Natural killer cell treated with Interleukin-12 subunit alpha and Interleukin-12 subunit beta and Interleukin-15 and Interleukin-18, amount 100 ng/mL, for 72 hours (primary cell): ENCODE measurements at places on chromosomes 7 and 10. TPM values are rescaled to one million over a fixed set of nuclear protein-coding genes. Genes with fewer than 3 reads are reported as not detected.

- H3K4me3 ChIP-seq: peak within 1 kb of the TSS; percentile 85
- H3K36me3 ChIP-seq: no peaks in the 10 kb centered on the region
- peaks cover 28% of the 10 kb centered on the region for H3K27me3 ChIP-seq
- H3K27ac ChIP-seq: peak within 1 kb of the TSS; percentile 18
- peaks cover 23% of the 10 kb centered on the region for H3K4me1 ChIP-seq
- no peak for DNase-seq
These were observed at the start of gene EPDR1 for GRCh38 chr7:37920305-37920848. TSS of gene EPDR1 (plus strand) at chr7:37920640. CDS start at chr7:37920940, 300 bp downstream.

GRCh38 chr10:117518246-117518645 is 24.3 kb upstream of the EMX2 start:
- DNase-seq: no peak
- H3K4me1 ChIP-seq: no peaks in the 10 kb centered on the region
- H3K36me3 ChIP-seq: no peaks in the 10 kb centered on the region
- H3K27ac ChIP-seq: no peak overlapping the region
- peaks cover 58% of the 10 kb centered on the region for H3K27me3 ChIP-seq

The CHRM2 gene
- not detected for total RNA-seq

DNA sequence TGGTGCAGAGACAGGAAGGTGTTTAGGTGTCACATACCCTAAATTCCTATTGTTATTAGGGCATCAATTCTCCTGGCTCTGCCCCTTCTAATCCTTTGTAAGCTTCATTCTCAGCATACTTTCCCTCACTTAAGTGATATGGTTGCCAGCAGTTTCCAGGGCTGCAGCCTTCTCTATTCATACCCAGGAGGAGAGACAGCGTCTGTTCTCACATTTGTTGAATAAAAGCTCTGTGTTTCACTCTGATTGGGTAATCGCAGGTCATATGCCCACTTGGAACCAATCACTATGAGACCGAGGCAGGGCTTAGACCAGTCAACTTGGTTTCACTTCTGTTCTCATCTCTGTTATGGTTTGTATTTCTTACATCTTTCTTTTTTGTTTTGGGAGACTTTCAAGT is 109.6 kb upstream of the MTPN start:
- no peak for DNase-seq
- H3K36me3 ChIP-seq: no peaks in the 10 kb centered on the region
- peak overlapping the region; percentile 45 for H3K27ac ChIP-seq
- H3K27me3 ChIP-seq: no peaks in the 10 kb centered on the region

The DENND2A gene
- not detected for total RNA-seq

The LBX1 gene
- total RNA-seq: not detected

DNA sequence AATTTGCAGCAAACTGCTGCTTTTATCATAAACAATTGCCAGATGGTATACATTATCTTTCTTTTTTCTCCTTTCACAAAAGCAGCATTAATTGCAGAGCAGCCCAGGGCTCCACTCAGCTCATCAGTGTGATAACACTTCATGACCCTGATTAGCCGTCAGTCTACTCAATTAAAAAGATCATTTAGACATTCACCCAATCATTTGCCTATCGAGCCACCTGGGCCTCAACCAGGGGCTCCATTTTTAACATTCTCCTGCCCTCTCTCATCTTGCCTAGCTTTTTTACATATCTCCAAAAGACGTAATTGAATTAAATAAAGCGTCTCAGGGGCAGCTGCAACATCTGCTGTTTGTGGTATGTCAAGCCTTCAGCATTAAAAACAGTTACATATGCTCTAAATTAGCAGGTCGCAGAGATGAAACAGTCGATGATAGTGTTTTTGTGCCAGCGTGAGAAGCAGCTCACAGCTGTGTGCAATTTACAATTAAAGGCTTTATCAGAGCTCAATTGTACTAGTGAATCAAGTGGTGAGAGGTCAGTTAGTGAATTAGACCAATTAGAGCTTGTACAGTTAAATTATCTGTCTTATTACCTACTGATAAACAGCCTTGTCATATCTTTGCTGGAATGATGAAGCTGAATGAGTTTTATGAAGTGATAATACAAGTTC is 522.5 kb downstream of the ETV1 start:
- DNase-seq: no peak
- no peaks in the 10 kb centered on the region for H3K4me1 ChIP-seq
- H3K36me3 ChIP-seq: no peaks in the 10 kb centered on the region
- H3K27ac ChIP-seq: no peak overlapping the region
- H3K4me3 ChIP-seq: no peak overlapping the region

- H3K4me3 ChIP-seq: no peak overlapping the region
- H3K4me1 ChIP-seq: no peaks in the 10 kb centered on the region
- DNase-seq: no peak
- no peaks in the 10 kb centered on the region for H3K36me3 ChIP-seq
These were observed 49.5 kb upstream of the PHYHIPL start for GRCh38 chr10:59126991-59127390.

DNA sequence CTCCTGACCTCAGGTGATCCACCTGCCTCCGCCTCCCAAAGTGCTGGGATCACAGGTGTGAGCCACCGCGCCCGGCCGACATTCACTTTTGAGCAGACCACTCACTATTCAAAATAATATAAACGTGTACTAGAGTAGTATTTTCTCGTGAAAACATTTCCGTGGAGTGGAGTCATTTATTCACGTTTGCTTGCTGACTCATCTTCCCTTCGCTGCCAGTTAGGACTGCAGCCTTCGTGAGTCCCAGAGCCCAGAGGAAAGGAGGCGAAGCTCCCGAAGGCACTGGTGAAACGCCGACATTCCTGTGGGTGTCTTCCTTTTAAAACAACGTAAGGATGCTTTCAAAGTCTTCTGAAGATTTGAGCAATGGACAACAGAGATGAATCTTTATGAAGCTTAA is 10.9 kb upstream of the INPP5A start:
- no peak overlapping the region for H3K4me3 ChIP-seq
- peaks cover 19% of the 10 kb centered on the region for H3K27me3 ChIP-seq
- peaks cover 4% of the 10 kb centered on the region for H3K36me3 ChIP-seq
- H3K27ac ChIP-seq: no peak overlapping the region
- H3K4me1 ChIP-seq: no peaks in the 10 kb centered on the region

DNA sequence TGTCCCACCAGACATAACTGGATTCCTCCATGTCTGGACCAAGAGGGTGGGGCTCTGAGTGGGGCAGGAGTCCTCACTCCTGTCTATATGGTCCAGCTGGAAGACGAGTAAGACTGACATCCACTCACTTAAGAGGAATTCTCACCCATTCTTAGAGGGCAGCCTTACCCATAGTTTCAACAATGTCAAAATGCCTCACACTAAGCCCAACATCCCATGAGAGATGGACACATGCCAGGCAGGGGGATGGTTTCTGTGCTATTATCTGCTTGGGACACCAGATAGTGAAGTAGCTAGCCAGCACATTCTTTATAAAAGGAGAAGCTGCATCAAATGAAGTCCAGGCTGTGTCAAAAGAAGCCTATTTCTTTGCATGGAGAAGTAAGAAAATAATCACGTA is 4.7 kb upstream of the LANCL2 start:
- no peaks in the 10 kb centered on the region for H3K36me3 ChIP-seq
- H3K27me3 ChIP-seq: peaks cover 31% of the 10 kb centered on the region
- H3K27ac ChIP-seq: no peak overlapping the region
- H3K4me3 ChIP-seq: no peak overlapping the region
- H3K4me1 ChIP-seq: peaks cover 7% of the 10 kb centered on the region

DNA sequence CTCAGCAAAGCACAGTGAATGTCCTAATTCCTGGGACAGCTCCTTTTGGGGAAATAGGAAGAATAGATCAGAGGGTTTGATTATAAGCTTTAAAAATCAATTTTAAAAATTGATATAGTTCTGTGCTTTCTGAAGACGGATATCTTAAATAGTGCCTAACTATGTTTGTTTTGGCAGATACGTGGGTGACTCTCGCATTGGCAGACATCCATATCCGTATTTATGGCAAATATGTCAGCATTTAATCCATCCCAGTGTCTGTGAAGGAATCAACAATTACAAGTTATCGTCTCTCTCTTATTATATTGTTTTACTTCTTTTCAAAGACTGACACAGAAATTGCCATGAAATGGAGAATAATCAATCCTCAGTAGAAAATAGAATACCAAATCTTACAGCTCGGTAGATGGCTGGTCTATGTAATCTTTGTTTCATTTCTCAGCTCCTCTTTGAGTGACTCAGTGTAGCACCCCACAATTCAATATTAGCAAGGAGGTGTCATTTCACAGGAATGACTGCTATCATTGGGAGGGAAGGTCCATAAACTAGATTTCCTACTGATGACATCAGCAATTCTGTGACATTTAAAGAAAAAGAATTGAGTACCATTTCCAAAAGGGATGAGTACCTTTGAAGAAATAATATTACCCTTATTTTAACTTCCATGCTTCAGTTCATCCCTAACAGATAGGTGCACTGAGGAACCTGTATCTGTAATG is 186.4 kb upstream of the NFE2L3 start:
- H3K4me3 ChIP-seq: no peak overlapping the region
- no peaks in the 10 kb centered on the region for H3K36me3 ChIP-seq
- peaks cover 19% of the 10 kb centered on the region for H3K4me1 ChIP-seq
- H3K27me3 ChIP-seq: peaks cover 55% of the 10 kb centered on the region

The SPDYE2B gene
- not detected for total RNA-seq

DNA sequence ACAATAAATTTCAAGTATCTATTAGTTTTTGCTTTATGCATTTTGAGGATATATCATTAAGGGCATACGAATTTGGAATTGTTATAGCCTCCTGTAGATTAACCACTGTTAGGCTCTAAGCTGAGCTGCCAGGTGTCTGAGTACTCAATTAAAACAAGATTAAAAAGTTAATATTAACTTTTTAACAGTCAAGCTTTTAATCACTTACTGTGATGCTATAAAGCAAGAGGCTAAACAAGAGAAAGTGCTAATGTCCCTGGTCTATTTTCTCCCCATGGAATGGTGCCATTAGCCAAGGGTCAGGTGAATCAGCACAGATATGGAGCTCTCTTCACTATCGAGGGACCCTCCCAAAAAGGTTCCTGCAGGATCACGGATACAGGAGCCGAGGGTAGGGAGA is 9.7 kb downstream of the GSAP start:
- H3K4me1 ChIP-seq: peaks cover 30% of the 10 kb centered on the region
- no peak for DNase-seq
- H3K27ac ChIP-seq: no peak overlapping the region
- no peaks in the 10 kb centered on the region for H3K27me3 ChIP-seq

- H3K27me3 ChIP-seq: no peaks in the 10 kb centered on the region
- no peaks in the 10 kb centered on the region for H3K36me3 ChIP-seq
- H3K4me1 ChIP-seq: peaks cover 11% of the 10 kb centered on the region
- no peak overlapping the region for H3K27ac ChIP-seq
- DNase-seq: no peak
These were observed 33.0 kb downstream of the RALA start for GRCh38 chr7:39656415-39656814.

- no peak overlapping the region for H3K4me3 ChIP-seq
- H3K4me1 ChIP-seq: no peaks in the 10 kb centered on the region
- H3K36me3 ChIP-seq: peaks cover 23% of the 10 kb centered on the region
- no peaks in the 10 kb centered on the region for H3K27me3 ChIP-seq
These were observed 8.8 kb downstream of the ZFAND2A start for GRCh38 chr7:1151156-1151555.

The H2BK1 gene
- not detected for total RNA-seq

DNA sequence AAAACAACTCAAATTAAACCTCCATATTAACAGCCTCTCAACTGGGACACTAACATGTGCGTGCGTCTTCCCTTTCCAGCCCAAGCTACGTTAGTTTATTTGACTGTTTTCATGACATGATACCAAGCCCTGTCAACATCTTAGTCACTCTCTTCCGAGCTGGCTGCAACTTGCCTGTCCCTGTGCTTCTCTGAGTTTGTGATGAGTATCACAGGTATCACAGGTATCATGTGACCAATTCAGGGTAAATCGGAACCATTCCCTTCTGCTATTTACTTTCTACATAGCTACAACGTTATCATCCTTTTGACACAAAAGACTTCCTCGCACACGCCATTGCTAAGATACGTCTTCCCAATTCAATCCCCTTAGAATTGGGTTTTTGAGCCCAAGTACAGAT is 70.2 kb downstream of the CAV1 start:
- peaks cover 8% of the 10 kb centered on the region for H3K4me1 ChIP-seq
- no peak overlapping the region for H3K4me3 ChIP-seq
- H3K27me3 ChIP-seq: peaks cover 33% of the 10 kb centered on the region

The PDK4 gene
- 0.33 TPM for total RNA-seq

GRCh38 chr7:6917258-6917657 is 91.2 kb upstream of the CCZ1B start:
- no peaks in the 10 kb centered on the region for H3K4me1 ChIP-seq
- peaks cover 11% of the 10 kb centered on the region for H3K27me3 ChIP-seq
- no peak overlapping the region for H3K27ac ChIP-seq
- no peaks in the 10 kb centered on the region for H3K36me3 ChIP-seq
- no peak for DNase-seq
- H3K4me3 ChIP-seq: no peak overlapping the region

GRCh38 chr7:118573085-118573484 is 348.6 kb downstream of the ANKRD7 start:
- no peaks in the 10 kb centered on the region for H3K4me1 ChIP-seq
- H3K4me3 ChIP-seq: no peak overlapping the region
- no peaks in the 10 kb centered on the region for H3K27me3 ChIP-seq
- H3K36me3 ChIP-seq: no peaks in the 10 kb centered on the region
- no peak overlapping the region for H3K27ac ChIP-seq

The ADO gene
- 49.2 TPM for total RNA-seq
